ENCODE measurements at places on chromosomes 7 and 10. TPM values are rescaled to one million over a fixed set of nuclear protein-coding genes. Genes with fewer than 3 reads are reported as not detected.

GRCh38 chr10:2777666-2778355 lies 289.5 kb upstream of the PFKP start:
- H3K27ac ChIP-seq: no peak overlapping the region
- no peaks in the 10 kb centered on the region for H3K4me1 ChIP-seq
- DNase-seq: no peak
- peaks cover 19% of the 10 kb centered on the region for H3K27me3 ChIP-seq

CELF2 gene
- total RNA-seq: 139 TPM

DNA sequence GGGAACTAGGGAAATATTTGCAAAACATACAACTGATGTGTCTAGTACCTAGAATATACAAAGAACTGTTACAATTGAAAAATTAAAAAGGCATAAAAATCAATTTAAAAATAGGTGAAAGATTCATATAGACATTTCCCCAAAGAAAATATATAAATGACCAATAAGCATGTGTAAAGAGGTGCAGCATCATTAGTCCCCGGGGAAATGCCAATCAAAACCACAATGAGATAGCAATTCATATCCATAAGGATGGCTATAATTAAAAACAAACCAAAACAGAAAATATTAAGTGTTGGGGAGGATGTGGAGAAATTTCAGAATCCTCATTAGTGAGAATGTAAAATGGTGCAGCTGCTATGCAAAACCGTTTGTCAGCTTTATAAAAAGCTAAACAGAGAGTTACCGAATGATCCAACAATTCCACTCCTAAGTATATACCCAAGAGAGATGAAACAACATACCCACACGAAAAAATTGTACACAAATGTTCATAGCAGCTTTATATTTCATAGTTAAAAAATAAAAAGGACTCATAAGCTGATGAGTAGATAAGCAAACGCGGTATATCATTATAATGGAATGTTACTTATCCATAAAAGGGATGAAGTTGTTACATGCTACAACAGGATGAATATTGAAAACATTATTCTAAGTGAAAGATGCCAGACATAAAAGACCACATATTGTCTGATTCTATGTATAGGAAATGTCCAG lies 210.1 kb upstream of the INHBA start:
- no peaks in the 10 kb centered on the region for H3K4me1 ChIP-seq
- DNase-seq: no peak
- no peak overlapping the region for H3K4me3 ChIP-seq

GRCh38 chr10:105041956-105042355 lies 400.9 kb downstream of the SORCS3 start:
- H3K27ac ChIP-seq: no peak overlapping the region
- DNase-seq: no peak
- H3K36me3 ChIP-seq: no peaks in the 10 kb centered on the region
- H3K27me3 ChIP-seq: no peaks in the 10 kb centered on the region
- H3K4me1 ChIP-seq: no peaks in the 10 kb centered on the region

DNA sequence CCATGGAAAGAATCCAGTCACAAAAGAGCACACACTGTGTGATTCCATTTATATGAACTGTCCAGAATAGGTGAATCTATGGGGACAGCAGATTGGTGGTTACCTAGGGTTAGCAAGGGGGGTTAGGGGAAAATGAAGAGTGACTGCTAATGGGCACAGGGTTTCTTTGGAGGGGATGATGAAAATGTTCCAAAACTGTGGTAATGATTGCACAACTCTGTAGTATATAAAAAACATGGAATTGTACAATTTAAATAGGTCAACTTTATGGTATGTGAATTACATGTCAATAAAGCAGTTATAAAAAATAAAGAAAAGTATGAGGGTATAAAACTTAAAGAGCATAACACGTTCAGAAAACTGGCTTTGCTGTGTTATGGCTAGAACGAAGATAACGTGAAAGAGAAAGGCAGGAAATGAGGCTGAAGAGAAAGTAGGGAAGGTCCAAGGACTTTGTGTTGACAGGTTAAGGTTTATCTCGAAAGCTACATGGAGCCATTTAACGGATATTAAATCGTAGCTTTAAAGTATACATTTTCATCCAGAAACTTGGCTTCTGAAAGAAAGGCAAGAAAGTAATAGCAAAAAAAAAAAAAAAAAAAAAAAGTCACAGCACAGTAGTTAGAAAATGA lies 26.4 kb upstream of the MSS51 start:
- H3K27ac ChIP-seq: no peak overlapping the region
- no peak overlapping the region for H3K4me3 ChIP-seq
- H3K36me3 ChIP-seq: peaks cover 5% of the 10 kb centered on the region
- DNase-seq: no peak

SFRP5 gene
- total RNA-seq: 0.22 TPM
